Choroid plexus epithelial cell (primary cell): ENCODE measurements at places on chromosomes 3 and 15.

GRCh38 chr3:23465569-23465968, 262.4 kb downstream of the UBE2E2 start:
- no peak for DNase-seq

GRCh38 chr15:63203451-63204090, 14.2 kb downstream of the RAB8B start:
- peak; percentile 46 for DNase-seq

DNA sequence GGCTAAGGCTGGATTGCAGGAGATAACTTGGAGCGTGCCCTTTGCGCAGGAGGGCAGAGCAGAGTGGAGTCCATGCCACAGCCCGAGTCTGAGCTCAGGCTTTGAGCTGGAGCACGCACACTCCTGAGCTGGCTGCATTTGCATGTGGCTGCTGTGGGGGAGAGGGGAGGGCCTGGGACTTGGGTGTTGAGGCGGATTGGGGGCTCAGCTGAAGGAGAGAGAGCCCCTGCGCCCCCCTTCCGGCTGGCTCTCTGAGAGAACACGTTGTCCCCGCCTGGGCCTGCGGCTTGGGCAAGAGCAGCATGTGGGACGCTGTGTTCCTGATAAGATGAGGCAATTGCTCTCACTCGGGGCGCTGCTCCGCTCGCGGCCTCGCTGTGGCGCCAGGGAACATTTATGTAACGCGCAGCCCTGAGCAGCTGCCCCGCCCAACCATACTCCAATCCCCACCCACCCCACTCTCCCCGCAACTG, 39.1 kb downstream of the KLF13 start:
- DNase-seq: peak; percentile 95

DNA sequence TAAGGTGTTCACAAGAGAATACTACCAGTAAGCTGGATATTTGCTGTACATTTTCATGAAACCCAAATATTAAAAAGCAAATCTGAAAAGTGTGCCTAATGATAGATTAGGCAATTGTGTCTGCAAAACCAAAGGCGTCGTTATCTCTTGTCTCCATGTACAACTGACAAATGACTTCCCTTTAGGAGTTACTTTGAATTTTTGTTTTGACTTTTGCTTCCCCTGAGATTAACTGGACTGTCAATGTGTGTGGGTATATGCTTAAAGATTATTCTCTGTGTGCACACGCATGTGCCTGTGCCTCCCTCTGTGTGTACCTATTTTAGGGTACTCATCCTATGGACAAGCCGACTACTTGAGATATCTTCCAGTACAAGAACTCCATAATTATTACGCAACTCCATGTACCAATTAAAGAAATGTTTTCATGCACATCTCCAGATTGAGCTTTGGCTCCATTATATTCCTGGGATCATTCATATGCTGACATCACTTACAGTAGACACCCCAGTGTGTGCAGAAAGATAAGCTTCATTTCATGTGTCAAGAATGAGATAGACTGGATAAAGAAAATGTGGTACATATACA, 431.2 kb upstream of the ADAMTS9 start:
- no peak for DNase-seq

- DNase-seq: no peak
Measured at GRCh38 chr15:40072216-40072990, 33.4 kb upstream of the SRP14 start.
